Right kidney (tissue), 9 donors: ENCODE measurements at places on chromosomes 3 and 15.

- DNase-seq, result no peak
These were observed 42.5 kb upstream of the DYNC1LI1 start for GRCh38 chr3:32613183-32613582.

GRCh38 chr3:141345528-141345927 lies 22.8 kb upstream of the ZBTB38 start:
- DNase-seq, result no peak

- no peak for DNase-seq
These were observed 690.5 kb upstream of the ALCAM start for GRCh38 chr3:104676241-104676640.

- DNase-seq, result no peak
These were observed 16.5 kb downstream of the POLQ start for GRCh38 chr3:121529308-121529707.

- no peak for DNase-seq
These were observed 14.2 kb downstream of the DZIP3 start for GRCh38 chr3:108603691-108604090.

GRCh38 chr15:25947323-25948314 lies 84.5 kb upstream of the ATP10A start:
- DNase-seq, result peak; percentile 13

DNA sequence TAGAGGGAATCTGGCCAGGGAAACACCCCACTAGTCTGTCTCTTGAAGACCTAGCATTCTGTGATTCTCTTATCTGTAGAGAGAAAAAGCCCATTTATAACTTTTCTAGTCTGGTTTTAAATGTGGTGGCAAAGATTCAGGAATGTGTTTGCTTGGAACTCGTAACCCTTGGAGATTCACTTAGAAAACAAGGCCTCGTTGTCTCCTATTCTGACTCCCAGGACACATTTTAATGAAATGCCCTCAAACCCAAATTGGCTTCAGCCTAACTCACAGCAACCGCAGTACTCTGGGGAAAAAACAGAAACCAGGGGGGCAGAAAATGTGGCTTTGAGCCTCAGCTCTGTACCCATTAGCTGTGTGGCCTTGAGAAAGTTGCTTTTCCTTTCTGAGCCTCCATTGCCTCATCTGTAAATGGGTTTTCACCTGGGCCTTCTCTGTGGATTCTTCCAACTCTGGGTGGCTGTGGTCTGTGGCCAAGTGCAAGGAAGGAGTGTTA lies 36.5 kb downstream of the RPLP1 start:
- no peak for DNase-seq

- DNase-seq, result no peak
These were observed 45.4 kb upstream of the CTDSPL start for GRCh38 chr3:37816271-37816670.

- no peak for DNase-seq
These were observed 51.8 kb downstream of the CD200 start for GRCh38 chr3:112384769-112385168.

- DNase-seq, result no peak
These were observed 118.4 kb upstream of the TMC3 start for GRCh38 chr15:81492331-81492968.

DNA sequence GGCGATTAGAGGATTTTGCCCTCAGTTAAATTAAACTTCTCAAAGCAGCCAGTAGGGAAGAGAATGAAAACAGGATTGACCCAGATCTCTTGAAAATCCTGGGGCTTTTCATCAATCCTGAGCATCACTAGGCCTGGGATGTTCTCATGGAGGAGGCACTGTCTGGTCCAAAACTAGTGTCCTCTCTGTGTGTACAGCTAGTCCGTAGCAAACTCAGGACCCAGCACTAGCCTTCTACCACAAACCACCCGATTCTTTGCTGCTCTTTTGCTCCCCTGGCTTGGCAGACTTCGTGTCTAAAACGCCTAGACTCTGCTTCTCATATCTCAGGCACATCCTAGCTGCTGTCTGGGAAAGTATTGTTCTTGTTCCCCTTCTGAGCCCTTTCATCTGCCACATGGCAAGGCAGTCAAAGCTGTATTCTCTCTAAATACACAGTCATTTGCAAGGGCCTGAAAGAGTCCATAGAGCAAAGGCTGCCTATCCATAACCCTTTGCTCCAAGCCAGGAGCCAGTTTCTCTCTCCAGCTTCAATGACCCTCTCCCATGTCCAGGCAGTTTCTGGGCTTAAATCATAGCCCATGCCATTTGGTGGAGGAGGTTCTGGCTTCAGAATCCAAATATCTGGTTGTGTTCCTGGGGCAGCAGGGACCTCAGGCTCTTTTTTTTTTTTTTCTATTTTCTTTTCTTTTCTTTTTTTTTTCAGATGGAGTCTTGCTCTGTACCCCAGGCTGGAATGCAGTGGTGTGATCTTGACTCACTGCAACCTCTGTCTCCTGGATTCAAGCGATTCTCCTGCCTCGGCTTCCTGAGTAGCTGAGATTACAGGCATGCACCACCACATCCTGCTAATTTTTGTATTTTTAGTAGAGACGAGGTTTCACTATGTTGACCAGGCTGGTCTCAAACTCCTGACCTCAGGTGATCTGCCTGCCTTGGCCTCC lies 52.4 kb downstream of the CDC25A start:
- no peak for DNase-seq

- no peak for DNase-seq
These were observed 71.0 kb upstream of the ZBED2 start for GRCh38 chr3:111666041-111666735.

GRCh38 chr15:51396921-51397320 lies 55.5 kb downstream of the GLDN start:
- no peak for DNase-seq

DNA sequence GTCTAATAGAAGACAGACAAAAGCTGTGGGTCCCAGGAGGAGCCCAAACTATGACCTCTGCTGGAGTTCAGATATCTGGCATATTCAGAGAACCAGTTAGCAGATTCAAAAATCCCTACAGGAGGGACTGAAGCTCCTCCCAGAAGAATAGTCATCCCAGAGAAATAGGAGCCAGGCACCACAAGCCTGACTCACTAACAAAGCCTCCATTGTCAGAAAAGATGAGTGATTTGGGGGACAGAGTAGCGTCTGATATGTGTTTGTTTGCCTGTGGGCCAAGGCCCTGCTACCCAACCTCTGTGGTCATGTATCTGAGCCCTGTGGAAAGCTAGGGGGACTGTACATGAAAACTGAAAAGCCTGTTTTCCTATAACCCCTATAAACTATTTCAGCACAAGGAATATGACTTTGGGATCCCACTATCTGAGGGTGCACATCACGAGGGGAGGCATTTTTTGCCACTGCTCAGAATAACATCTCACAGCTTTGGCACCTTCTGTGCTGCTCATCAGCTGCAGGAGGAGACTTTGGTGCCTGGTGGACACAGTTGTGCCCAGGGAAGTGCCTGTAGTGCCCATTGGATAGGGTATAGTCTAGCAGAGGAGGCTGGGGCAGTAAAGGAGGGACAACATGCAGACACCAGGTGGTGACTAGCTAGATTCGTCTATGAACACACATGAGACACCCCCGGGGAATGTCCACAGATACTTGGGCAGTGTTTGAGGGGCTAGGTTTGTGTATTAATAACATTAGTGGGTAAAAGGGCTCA lies 9.7 kb upstream of the LARP6 start:
- no peak for DNase-seq

DNA sequence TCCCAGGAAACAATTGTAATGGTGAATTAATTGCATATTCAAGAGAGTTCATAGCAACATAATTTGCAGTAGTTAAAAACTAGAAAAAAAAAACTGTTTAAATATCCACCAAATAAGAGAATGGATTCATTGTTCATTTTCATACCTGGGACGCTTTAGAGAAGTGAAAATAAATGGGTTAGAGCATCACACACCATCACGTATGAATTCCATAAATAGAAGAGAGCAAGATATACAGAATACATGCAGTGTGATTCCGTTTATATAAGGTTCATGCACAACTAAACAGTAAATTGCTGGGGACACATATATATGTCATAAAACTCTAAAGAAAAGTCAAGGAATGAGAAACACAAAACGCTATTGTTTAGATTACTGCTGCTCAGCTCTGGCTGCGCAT lies 577.0 kb upstream of the KCNMB2 start:
- no peak for DNase-seq

DNA sequence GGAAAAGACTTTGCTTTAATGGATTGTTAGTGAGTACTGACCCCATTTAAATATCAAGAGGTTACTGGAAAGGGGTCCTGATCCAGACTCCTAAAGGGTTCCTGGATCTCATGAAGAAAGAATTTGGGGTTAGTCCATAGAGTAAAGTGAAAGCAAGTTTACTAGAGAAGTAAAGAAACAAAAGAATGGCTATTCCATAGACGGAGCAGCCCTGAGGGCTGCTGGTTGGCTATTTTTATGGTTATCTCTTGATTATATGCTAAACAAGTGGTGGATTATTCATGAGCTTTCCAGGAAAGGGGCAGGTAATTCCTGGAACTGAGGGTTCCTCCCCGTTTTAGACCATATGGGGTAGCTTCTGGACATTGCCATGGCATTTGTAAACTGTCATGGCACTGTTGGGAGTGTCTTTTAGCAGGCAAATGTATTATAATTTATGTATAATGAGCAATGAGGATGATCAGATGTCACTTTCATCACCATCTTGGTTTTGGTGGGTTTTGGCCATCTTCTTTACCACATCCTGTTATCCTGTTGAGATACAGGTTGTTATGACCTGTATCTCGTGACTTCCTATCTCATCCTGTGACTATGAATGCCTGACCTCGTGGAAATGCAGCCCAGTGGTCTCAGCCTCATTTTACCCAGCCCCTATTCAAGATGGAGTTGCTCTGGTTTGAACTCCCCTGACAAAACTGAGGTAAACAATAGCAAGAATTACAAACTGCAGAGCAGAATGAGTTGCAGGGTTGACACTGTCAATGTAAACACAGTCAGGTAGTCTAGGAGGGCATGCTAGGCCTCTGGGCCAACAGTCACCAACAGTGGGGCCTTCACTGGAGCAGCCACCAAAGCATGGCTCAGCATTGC lies 10.3 kb upstream of the GPR160 start:
- no peak for DNase-seq

GRCh38 chr15:73329501-73330200 lies 39.1 kb downstream of the HCN4 start:
- no peak for DNase-seq

GRCh38 chr3:184872200-184872599 lies 60.2 kb downstream of the VPS8 start:
- DNase-seq, result no peak

DNA sequence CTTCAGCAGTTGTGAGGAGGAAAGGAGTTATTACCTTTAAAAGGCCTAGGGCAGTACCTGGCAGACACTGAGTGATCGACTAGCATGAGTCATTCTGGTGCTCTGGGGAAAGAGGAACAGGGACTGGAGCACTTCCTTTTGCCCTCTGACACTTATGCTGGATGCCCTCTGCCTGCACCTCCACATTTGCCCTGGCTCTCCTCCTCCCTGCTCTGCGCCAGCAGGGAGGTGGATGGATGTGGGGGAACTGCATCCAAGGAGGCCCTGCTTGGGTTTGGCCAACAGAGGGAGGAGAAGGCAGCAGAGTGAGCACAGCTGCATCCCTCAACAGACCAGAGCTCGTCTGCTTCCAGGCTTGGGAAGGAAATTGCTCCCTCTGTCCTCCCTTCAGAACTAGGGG lies 75.0 kb downstream of the SEMA5B start:
- DNase-seq, result no peak

DNA sequence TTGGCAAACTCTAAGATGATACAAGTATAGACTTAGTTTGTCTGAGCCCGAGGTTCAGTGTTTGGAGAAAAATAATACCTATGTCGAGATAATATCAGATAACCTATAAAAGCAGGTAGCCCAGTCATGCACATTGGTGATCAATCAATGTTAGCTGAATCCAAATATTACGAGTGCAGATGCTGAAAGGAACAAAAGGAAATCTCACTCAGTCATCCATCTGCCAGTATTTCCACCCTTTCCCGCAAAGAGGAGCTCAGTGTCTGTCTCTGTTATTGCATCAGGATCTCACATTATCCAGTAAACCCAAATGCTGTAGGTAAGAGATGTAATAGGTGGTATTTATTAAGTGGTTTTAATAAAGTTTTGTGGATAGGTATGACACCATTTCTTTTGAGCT lies 251.2 kb upstream of the CTDSPL start:
- DNase-seq, result no peak

- no peak for DNase-seq
These were observed 315.1 kb upstream of the CBLB start for GRCh38 chr3:106183762-106184391.

GRCh38 chr15:42070976-42071350 lies 23.4 kb downstream of the PLA2G4D start:
- DNase-seq, result no peak

DNA sequence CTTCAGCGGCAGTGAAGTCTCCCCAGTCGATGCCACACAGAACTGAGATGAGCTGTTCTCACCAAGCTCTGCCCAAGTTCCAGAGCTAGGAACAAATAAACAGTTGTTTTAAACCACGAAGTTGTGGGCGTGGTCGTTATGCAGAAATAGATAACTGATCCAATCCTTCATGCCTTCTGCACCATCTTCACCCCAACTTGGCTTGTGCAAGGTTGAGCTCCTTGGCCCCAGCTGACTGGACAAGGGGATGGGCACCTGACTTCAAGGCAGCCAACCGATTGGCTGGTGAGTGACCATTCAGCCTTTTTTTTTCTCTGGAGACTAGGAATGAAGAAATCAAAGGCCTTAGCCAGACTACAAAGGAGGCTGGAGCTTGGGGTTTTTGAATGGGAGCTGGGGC lies 23.9 kb downstream of the LINGO1 start:
- no peak for DNase-seq

GRCh38 chr15:90530250-90531051 lies 728 bp downstream of the CRTC3 start:
- DNase-seq, result peak; percentile 93

DNA sequence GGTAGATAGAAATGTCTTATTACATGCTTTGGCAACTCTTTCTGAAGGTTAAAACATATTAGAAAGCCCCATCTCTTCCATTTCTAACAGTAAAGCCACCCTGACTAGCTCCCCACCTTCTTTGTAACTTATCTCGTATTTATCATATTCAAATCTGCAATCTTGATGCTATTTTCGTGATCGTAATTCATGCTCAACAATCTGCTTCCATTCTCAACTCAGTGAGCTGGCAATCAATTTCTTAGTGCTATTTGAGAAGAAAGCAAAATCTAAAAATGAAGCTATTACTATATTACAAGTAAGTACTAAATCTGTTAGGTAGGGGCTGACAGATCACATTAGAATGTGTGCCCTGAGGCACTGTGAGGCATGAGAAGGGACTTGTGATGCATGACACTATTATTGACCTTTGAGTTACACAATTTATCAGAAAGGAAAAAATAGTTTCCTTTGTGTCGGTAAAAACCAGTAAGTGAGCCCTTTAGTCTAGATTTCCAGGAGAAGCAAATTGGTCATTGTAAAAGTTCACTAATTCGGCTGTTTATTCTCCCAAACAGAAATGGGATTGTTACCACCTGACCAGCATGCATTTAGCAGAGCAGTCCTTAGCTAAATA lies 379.7 kb upstream of the CNTN6 start:
- DNase-seq, result no peak

DNA sequence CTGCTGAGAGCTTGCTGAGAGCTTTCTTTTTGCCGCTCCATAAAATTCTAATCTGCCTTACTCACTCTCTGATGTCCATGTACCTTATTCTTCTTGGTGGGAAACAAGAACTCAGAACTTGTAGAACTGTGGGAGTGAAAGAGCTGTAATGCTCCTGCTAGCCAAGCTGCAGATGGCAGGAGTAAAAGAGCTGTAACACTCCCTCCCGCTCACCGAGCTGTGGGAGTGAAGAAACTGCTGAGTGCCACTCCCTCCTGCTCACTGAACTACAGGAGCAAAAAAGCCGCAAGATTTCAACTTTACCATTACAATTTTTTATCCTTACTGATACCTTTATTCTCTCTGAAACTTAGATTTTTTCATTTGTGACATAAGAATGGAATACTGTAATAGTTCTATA lies 199.1 kb downstream of the SI start:
- DNase-seq, result no peak

GRCh38 chr3:139746481-139746880 lies 68.7 kb upstream of the NMNAT3 start:
- DNase-seq, result no peak
